CD4-positive, alpha-beta T cell treated with Interleukin-10 for 1 hour (primary cell): ENCODE measurements at places on chromosomes 4 and X.

DNA sequence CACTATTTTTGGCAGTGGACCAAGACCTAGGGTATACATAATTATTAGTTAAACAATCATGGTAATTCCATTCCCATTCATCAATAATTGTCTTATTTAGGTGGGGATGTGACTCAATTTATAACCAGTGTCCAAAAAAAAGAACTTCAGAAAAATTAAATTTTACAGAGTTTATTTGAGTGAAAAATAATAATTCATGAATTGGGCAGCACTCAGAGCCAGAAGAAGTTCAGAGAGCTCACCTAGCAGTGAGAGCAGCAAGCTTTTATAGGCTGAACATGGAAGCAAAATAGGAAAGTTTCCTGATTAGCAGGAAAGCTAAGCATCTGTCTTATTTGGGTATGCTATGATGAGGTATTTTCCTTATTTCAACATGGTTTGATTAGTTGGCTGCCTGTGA lies 500.8 kb downstream of the PCDH7 start:
- no peak for DNase-seq

DNA sequence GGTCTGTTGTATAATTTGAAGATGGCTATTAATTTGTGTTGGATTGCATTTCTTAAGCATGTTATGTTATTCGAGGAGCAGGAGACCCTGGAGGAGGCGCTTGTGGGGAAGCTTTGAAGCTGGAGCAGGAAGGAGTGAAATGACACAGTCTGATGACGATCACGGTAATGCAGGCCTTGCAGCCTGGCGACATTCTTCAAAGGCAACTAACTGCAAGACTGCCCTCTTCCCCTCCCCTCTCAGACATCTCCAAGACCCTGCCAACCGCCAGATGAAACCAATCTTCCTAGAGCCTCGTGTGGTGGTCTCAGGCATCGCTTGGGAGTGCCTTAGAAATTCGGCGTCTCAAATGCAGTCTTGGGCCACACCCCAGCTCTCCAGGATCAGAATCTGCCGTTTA lies 16.1 kb downstream of the CLCN4 start:
- no peak for DNase-seq

- no peak for DNase-seq
Observed at GRCh38 chrX:47941423-47941822, 62.4 kb downstream of the ZNF182 start.

DNA sequence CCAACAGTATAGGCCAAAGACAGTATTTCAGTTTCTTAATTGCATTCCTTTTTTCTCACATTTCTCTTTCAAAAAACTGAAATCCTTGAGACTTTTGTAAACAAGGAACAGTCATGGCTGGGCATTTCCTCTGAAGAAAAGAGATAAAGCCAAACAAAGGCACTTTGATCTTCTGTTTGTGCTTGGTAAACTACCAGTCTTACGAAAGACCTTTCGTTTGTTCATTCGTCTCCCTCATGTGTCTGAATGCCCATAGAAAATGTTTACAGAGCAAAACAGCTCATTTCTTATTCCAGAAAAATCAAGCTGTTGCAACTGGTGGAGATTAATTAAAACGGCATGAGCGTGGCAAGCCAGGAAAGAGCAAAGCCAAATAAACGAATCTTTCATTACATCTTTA lies 178.0 kb downstream of the GASK1B start:
- no peak for DNase-seq

GRCh38 chrX:134990475-134990800 lies 353 bp upstream of the SMIM10 start:
- DNase-seq: no peak

- DNase-seq: no peak
Observed at GRCh38 chr4:167883266-167883665, 209.1 kb upstream of the ANXA10 start.

DNA sequence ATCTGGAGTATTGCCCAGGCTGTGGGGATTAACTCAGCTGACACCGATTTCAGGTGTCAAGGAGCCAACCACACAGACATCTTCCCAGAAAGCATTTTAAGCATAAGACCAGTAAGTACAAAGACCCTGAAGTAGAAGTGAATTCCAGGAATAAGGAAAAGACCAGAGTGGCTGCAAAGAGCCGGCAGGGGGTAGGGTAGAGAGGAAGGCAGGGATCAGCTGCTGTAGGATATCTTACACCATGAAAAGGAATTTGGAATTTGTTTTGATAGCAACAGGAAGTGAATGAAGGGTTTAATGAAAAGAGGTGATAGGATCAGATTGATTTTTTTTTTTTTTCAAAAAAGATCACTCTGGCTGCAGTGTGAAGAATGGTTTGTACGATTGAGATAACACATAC lies 113.6 kb upstream of the PPARGC1A start:
- no peak for DNase-seq

DNA sequence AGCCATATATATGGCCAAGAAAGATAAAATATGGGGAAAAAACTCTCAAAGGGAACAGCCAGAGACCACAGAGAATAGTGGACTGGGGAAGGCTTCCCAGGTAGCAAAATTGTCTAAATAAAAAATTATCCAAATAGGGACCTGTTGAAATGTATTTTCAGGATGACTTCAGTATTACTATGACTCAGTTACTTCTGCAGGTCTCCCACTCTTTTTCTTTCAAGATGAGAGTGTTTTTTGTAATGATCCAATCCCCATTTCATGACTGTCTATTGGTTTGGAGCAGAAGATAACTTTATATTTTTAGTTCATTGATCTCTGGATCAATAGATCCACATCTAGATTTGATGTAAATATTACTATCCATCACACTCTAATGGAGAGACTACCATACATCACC lies 372.1 kb upstream of the EMCN start:
- DNase-seq: no peak

GRCh38 chrX:9538544-9539045 lies 73.7 kb downstream of the TBL1X start:
- DNase-seq: no peak
